ENCODE measurements at places on chromosomes 1 and 21.

GRCh38 chr1:227793948-227794816 lies 21.3 kb upstream of the PRSS38 start:
- no peak for DNase-seq

DNA sequence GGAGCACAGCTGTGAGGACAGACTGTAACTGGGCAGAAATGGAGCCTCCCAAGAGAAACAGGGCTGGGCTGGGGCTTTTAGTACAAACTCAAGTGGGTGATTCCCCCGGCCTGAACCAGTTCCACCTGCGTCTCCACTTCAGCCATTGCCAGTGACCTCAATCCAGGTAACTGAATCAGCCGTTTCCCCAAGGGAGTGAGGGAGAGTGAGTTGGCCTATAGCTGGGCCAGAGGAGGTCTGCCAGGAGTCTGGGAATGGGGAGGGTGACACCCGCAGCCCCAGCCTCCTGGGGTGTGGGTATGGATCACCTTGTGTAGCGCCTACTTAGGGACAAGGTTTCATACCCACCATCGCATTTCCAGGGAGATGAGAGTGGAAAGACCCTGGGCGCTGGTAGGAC lies 8.5 kb downstream of the SLC26A9 start:
- no peak for DNase-seq

GRCh38 chr1:2014181-2014580 lies 5.0 kb upstream of the GABRD start:
- no peak for DNase-seq

DNA sequence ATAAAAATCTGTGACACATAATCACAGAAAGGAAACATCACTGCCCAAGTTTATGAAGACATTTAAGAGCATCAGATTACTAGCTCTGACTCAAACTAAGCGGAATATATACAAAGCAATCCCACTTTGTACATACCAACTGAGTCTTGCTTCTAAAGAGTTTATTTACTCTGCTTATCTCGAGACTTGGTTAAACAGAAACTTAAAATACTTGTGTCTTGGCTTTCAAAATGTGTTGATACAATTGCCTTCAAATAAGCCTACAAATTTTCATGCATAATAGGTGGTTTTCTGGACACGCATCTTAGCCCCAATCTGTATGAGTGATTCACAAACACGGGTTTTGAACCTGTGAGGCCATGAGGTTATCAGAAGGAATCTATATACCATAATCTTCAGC lies 21.0 kb downstream of the CD160 start:
- DNase-seq, result no peak
